Stimulated activated CD4-positive, alpha-beta T cell treated with anti-CD3 and anti-CD28 coated beads, Interleukin-1b, Interleukin-23, amount 100 ng/mL, for 1 hour (primary cell): ENCODE measurements at places on chromosomes 16 and 17.

DNA sequence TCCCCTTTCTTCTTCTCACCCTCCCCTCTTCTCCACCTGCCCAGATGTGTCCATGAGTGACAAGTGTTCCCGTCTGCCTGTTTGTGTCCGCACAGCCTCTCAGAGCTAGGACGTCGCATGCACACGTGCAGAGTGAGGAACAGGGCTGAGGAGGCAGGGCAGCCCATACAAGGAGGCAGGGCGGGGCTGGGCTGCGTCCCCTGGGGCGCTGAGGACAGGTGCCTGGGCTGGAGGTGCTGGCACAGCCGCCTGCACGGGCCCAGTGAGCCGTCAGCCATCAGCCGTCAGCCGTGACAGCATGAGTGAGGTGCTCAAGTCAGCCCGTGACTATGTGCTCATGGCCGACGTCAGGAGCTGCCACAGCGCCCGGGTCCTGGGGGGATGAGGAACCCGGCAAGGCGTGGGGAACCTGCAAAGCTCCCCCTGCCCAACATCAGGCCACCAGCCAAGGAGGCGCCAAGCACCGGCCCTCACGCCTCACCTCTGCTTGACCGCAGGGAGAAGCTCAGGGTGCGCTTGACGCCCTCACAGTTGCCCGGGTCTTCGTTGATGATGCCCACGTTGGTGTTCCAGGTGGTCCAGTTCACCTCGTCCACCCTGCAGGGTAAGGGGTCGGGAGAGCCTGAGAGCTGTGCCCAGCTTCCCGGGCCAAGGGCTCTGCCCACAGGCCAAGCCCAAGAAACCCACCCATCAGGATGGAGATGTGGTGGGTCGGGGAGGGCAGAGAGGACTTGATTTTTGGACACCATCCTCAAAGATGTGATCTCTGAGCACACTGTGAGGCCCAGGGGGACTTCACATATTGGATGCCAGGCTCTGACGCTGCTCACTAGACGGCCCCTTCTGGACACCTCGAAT lies 13.7 kb upstream of the TRPV3 start:
- DNase-seq = no peak

DNA sequence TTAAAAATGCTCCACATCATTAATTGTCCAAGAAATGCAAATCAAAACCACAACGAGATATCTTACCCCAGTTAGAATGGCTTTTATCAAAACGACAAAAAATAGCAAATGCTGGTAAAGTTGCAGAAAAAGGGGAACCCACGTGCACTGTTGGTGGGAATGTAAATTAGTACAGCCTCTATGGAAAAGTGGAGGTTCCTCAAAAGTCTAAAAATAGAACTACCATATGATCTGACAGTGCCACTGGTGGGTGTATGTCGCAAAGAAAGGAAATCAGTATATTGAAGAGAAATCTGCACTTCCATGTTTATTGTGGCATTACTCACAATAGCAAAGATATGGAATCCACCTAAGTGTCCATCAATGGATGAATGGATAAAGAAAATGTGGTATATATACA lies 38.2 kb upstream of the ZFHX3 start:
- no peak for DNase-seq

GRCh38 chr17:6525141-6525540 lies 31.2 kb downstream of the PITPNM3 start:
- DNase-seq = no peak

- no peak for DNase-seq
Observed at GRCh38 chr16:50152351-50152806, 727 bp upstream of the TENT4B start.

GRCh38 chr17:48344251-48344650 lies 85.8 kb downstream of the SKAP1 start:
- no peak for DNase-seq

- DNase-seq = no peak
Observed at GRCh38 chr16:56872863-56873391, 7.9 kb downstream of the SLC12A3 start.

- DNase-seq = no peak
Observed at GRCh38 chr17:67021743-67022450, 22.5 kb upstream of the CACNG1 start.

- no peak for DNase-seq
Observed at GRCh38 chr17:64771980-64772844, 110.1 kb upstream of the SMURF2 start.

- no peak for DNase-seq
Observed at GRCh38 chr16:82083710-82084353, 48.8 kb downstream of the HSD17B2 start.

- DNase-seq = no peak
Observed at GRCh38 chr16:62539657-62540056, 503.4 kb upstream of the CDH8 start.

- no peak for DNase-seq
Observed at GRCh38 chr17:56919717-56920116, 5.9 kb upstream of the TRIM25 start.

- DNase-seq = no peak
Observed at GRCh38 chr17:36629970-36630502, 28.7 kb downstream of the MRM1 start.

DNA sequence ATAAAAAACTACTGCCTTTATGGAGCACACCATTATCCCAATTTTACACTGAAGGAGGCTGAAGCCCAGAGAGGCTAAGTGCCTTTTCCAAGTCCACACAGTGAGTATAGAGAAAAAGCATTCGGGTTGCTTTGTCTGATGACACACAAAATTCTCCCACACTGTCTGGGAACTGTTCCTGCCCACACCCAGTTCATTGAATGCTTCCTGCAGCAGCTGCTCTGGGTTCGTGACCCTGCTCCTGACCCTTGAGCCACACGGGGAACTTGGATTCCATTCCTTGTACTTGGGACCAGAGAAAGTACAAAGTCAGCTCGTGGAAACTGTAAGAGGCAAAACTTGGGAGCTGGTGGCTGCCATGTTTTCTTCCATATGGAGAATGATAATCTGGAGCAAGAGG lies 57.9 kb downstream of the AKAP1 start:
- no peak for DNase-seq

- no peak for DNase-seq
Observed at GRCh38 chr16:61887903-61888302, 148.3 kb downstream of the CDH8 start.

DNA sequence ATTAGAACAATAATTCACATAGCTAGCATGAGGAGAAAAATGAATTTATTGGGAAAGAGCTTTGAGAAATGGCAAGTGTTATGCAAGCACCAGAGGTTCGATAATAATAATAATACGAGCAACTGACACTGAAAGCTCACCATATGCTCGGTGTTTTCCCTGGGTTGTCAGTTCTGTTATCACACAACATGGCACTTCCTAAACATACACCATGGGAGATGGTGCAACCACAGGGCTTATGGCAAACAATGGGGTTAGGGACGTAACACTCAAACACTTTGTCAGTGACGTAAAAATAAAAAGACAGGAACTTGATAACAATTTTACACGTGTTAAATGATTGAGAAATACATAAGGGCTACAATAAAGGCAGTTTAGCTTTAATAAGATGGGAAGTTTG lies 23.7 kb downstream of the OR1D5 start:
- no peak for DNase-seq

GRCh38 chr17:19237389-19238166 lies 412 bp downstream of the EPN2 start:
- DNase-seq = no peak

GRCh38 chr16:69918241-69918640 lies 32.9 kb upstream of the CLEC18A start:
- no peak for DNase-seq

DNA sequence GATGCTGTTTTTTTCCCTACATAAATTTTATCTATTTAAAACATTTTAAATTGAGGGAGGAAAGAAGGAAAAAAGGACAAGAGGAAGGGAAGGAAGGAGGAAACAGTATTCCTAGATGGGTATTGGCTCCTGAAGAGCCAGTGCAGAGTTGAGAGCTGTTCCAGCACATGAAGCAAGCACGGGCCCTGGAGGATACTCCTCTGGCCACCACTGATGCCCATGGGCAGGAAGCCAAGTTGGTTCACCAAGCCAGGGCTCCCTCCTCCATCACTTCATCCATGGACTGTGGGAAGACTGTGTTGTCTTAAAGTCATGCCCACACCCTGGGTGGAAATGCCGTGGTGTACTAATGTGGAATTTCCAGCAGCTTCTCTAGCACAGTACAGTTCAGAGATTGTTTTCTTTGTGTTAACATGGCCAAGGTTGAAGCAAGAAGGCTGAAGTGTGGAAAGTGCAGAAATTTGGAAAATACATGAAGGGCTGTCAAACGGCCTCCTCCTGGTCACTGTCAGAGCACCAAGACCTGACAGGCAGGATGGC lies 23.9 kb upstream of the NOS2 start:
- DNase-seq = no peak

- no peak for DNase-seq
Observed at GRCh38 chr16:30760577-30761426, 1.1 kb downstream of the CFAP119 start.

DNA sequence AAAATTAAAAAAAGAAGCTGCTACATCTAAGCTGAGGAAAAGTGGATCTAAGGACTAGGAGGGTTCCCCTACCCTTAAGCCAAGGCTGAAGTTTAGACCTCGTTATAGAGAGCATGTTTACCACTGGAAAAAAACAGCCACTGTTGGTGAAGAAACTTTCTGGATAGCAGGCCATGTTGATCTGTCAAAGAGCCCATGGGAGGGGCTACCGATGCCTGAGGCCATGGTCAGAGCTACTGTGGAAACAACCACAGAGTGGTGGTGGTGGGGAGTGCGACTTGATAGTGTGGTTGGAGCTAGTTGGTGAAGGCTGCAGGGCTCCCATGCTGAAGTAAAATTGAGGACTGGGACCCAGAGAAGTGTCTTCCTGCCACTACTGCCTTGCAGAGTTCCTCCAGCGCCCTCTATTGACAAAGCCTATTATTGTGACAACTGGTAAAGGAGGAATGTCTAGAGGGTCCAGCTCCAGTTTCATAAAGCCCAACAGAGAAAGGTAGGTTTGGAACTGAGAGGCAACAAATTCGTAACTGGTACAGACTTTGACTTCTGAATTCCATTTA lies 12.7 kb upstream of the FAM20A start:
- DNase-seq = no peak

- DNase-seq = no peak
Observed at GRCh38 chr17:82859431-82860403, 19.9 kb upstream of the ZNF750 start.

GRCh38 chr16:70434484-70435260 lies 4.2 kb downstream of the ST3GAL2 start:
- no peak for DNase-seq

DNA sequence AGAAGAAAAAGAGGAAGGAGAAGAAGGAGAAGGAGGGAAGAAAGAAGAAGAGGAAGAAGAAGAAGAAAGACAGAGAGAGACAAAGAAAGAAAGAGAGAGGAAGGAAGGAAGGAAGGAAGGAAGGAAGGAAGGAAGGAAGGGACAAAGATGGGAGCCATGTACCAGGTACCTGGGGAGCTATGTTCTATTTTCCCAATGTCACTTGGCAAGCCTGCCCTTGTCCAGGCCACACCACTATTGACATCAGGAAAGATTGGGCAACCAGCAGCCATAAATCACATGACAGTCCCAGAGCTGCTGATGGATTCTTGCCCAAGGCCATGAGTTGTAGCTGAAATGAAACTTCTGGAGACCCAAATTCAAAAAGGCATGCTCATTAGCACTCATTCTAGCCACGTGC lies 2.7 kb upstream of the CES1 start:
- DNase-seq = no peak

- DNase-seq = no peak
Observed at GRCh38 chr17:19311421-19312215, 50.9 kb downstream of the B9D1 start.

GRCh38 chr17:16511593-16511992 lies 19.6 kb upstream of the LRRC75A start:
- DNase-seq = no peak

GRCh38 chr16:53673189-53673588 lies 30.5 kb downstream of the RPGRIP1L start:
- DNase-seq = no peak

DNA sequence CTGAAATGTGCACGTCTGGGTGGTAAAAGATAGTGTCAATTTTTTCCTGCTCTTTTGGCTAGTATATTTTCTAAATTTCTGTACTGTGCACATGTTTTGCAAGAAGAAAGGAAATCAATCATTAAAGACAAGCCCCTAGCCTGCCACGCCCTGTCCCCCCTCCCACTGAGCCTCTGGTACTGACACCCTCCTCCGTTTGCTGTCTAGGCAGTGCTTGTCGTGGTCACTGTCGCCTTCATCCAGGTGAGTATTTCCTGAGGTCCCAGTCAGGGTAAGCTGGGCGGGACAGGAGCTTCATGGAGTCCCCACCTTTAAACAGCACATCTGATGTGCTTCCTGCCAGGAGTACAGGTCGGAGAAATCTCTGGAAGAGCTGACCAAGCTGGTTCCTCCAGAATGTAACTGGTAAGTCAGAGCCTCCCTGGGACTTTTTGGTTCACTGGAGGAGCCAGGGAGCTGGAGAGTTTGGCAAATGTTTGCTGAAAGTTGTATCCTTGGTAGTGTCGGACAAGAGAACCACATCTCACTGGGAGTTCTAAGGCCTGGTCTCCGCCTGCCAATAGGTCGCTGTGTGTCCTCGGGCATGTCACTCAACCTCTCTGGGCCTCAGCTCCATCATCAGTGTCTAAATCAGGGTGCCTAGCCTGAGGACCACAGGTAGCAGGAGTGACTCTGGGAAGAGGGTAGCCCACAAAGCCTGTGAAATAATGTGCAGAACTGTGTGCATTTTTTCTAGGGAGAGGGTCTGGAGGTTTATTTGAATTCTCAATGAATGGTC lies 42.2 kb downstream of the ATP2C2 start:
- DNase-seq = no peak

DNA sequence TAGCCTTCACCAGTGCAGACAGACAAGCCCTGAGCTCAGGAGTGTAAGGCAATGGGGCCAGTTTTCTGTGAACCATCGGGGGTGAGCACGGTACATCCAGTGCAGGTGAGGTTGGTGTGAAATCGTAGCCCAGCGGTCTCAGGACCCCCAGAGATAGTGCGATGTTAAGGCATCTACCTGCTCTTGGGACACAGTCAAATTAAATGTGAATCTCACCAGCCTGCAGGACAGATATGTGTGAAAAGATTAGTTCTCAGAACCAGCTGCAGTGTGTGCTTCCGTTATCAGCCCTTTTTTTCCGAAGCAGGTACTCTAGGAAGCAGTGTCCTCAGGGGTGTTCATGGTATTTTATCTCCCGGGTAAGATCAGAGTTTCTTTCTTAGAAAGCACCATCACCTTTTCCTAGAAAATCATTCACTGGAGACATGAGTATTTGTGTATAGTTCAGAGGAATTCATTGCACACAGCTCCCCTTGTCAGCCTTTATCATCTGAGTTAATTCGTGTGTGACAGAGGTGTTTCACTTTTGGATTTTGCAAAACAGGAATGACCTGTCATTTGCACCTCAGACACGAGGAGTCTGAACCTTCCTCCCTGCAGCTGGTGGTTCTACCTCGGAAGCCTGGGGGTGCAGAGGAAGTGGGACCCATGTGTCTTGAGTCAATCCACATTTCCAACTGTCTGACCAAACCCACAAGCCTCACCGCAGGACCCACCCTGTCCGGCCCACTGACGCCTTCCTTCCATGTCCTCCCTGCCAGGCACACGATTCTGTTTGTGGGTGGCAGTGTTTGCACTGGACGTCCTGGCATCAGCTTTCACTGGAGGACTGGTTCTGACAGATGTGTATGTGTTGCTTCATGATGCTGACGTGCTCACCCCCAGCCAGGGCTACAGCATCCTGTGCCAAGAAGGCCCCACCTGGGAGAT lies 107.8 kb downstream of the CLEC16A start:
- DNase-seq = no peak

- no peak for DNase-seq
Observed at GRCh38 chr16:79712276-79712675, 111.7 kb upstream of the MAF start.
